ENCODE measurements at places on chromosomes 4 and X. TPM values are rescaled to one million over a fixed set of nuclear protein-coding genes. Genes with fewer than 3 reads are reported as not detected.

C1QTNF7 gene
- 52.7 TPM for total RNA-seq

PNMA5 gene
- total RNA-seq, result 0.24 TPM

GRCh38 chrX:79361192-79361870 lies 5.8 kb downstream of the ITM2A start:
- DNase-seq, result no peak

GRCh38 chrX:111123125-111123524 lies 27.1 kb downstream of the PAK3 start:
- DNase-seq, result no peak

DNA sequence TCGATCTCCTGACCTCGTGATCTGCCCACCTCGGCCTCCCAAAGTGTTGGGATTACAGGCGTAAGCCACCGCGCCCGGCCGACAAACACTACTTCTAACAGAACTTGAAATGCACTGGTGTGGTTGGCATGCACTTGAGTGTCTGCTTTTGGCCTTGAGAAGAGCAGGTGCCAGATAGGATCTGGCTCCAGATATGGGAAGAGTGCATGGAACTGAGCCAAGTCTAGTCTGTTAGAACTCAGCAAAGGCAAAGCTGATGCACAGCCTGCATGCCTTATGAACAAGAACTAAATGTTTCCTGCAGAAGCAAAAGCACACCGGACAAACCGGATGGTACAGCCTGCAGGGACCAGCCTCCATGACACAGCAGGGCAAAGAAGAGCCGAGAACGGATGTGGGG lies 35.1 kb upstream of the TBL1X start:
- DNase-seq, result no peak

- DNase-seq, result no peak
These were observed 2106.0 kb downstream of the PCDH7 start for GRCh38 chr4:32826169-32826568.

DNA sequence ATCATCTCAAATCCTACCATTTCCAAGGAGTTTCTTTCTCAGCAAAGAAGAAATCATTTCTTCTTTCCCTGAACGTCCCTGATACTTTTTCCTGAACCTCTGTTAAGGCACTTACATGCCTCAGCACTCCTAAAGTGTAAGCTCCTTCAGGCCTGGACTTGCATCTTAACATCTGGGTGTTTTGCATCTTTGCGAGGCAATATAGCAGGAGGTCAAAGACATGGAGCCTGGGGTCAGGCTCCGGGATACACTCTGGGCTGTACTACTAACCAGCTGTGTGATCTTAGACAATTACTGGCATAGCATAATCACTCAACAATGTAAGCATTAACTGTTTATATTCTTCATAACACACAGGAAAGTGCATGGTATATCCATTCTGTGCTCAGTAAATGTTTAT lies 275.5 kb upstream of the BOD1L1 start:
- DNase-seq, result no peak

LRAT gene
- total RNA-seq, result 8.2 TPM

HPSE gene
- 2.9 TPM for total RNA-seq

GRCh38 chr4:140099983-140100382 lies 54.0 kb downstream of the MAML3 start:
- DNase-seq, result no peak

GRCh38 chrX:9846631-9847030 lies 60.4 kb downstream of the SHROOM2 start:
- no peak for DNase-seq

All from umbilical cord (tissue), 2 donors.